ENCODE measurements at places on chromosomes 5 and 9. TPM values are rescaled to one million over a fixed set of nuclear protein-coding genes. Genes with fewer than 3 reads are reported as not detected.
A peak's percentile ranks its signal among the peaks of the same experiment; 100 is the strongest.

KIF3A gene
- 6.8 TPM for total RNA-seq

GRCh38 chr9:18207735-18208134 lies 266.2 kb upstream of the ADAMTSL1 start:
- no peak overlapping the region for H3K4me3 ChIP-seq
- no peaks in the 10 kb centered on the region for H3K4me1 ChIP-seq
- no peak for DNase-seq
- H3K36me3 ChIP-seq, result no peaks in the 10 kb centered on the region
- no peak overlapping the region for H3K27ac ChIP-seq

RIOK2 gene
- total RNA-seq, result 35.5 TPM

EIF4EBP3 gene
- total RNA-seq, result 0.54 TPM

ENTREP1 gene
- total RNA-seq, result not detected

GRCh38 chr9:107054146-107054545 lies 191.2 kb downstream of the ZNF462 start:
- H3K4me3 ChIP-seq, result no peak overlapping the region
- H3K27ac ChIP-seq, result no peak overlapping the region
- no peaks in the 10 kb centered on the region for H3K4me1 ChIP-seq

DNA sequence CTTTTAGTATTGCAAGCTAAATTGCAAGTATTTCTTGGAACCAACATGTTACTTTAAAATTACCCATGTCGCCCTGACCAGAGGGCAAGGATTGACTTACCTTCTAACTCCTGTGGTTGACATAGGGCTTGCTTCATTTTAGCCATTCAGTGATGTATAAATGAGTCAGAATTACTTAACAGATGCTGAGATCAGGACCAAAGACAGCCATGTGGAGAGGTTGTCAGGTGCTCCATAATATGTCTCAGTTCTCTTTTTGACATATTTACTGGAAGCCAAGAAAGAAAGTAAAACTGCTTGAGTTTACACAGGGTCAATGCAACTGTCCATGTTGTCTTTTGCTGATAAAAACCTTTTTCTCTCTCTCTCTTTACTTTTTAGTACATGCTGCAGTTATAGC lies 33.2 kb downstream of the F2RL2 start:
- no peak overlapping the region for H3K27ac ChIP-seq
- no peak overlapping the region for H3K4me3 ChIP-seq
- DNase-seq, result no peak
- no peaks in the 10 kb centered on the region for H3K4me1 ChIP-seq

GRCh38 chr5:112257005-112257404 lies 162.1 kb downstream of the EPB41L4A start:
- no peaks in the 10 kb centered on the region for H3K36me3 ChIP-seq
- no peak overlapping the region for H3K4me3 ChIP-seq
- no peak overlapping the region for H3K27ac ChIP-seq
- no peak for DNase-seq
- H3K27me3 ChIP-seq, result no peaks in the 10 kb centered on the region

GRCh38 chr5:160211352-160211751 lies 18.0 kb upstream of the FABP6 start:
- no peak overlapping the region for H3K4me3 ChIP-seq
- no peaks in the 10 kb centered on the region for H3K4me1 ChIP-seq
- no peaks in the 10 kb centered on the region for H3K36me3 ChIP-seq
- no peak overlapping the region for H3K27ac ChIP-seq
- no peaks in the 10 kb centered on the region for H3K27me3 ChIP-seq
- no peak for DNase-seq

DNA sequence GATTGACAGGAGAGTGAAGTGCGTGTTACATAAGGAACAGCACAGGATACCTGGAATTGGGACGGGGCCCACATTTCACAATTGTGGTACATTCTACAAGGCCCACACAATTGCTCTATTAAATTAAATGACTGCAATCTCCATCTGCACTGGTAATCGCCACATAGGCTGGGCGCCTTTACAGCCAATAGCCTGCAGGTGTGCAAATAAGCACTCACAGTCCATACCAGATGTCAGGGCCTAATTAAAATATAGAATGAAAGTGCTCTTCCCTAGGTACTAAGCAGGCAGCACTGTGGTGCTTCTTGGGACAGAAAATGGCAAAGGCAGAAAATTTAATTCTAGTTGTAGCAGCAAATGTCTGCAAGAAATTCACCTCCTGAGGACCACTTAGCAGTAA lies 82.7 kb downstream of the ATP10B start:
- no peak for DNase-seq
- H3K27me3 ChIP-seq, result no peaks in the 10 kb centered on the region
- no peak overlapping the region for H3K27ac ChIP-seq
- no peaks in the 10 kb centered on the region for H3K4me1 ChIP-seq
- H3K36me3 ChIP-seq, result no peaks in the 10 kb centered on the region

DNA sequence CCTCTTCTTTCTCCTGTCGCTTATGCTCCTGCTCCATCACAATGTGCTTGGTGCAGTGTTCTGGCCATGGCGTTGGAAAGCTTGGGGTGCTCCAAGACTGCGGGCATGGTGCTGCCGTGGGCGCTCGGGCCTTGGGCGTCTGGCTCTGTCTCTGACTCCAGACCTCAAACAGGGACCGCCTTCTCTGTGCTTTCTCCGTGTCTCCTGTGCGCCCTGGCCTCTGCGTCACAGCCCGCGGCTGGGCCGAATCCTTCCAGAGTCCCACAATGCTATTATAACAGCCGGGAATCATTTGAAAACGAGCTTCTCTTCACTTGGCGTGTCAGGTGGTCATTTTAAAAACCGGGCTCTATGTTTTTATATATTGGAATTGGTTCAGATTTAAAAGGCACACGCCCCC lies 32.4 kb upstream of the PUM3 start:
- H3K27ac ChIP-seq, result no peak overlapping the region
- no peaks in the 10 kb centered on the region for H3K36me3 ChIP-seq
- no peak for DNase-seq
- no peak overlapping the region for H3K4me3 ChIP-seq
- H3K4me1 ChIP-seq, result no peaks in the 10 kb centered on the region
- H3K27me3 ChIP-seq, result peaks cover 58% of the 10 kb centered on the region

DNA sequence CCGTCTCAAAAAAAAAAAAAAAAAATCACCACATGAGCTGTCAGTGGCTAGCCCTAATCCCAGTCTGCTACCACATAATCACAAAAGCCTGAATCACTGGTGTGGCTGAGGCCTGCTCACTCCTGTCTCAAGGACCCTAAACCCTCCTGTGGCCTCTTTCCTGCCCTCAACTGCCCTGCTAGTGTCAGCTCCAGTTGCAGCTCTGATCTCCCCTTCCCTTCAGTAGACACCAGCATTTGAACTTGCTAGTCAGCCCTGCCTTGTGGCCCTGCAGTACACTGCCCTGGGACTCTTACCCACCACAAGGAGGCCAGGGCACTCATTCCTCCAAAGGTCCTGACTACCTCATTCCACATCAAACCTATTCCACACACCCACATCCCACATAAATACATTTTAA lies 9.5 kb upstream of the P4HA2 start:
- peak overlapping the region; percentile 17 for H3K27ac ChIP-seq
- H3K36me3 ChIP-seq, result no peaks in the 10 kb centered on the region
- peak; percentile 49 for DNase-seq
- H3K4me1 ChIP-seq, result no peaks in the 10 kb centered on the region

PCDHA10 gene
- total RNA-seq, result 0.11 TPM

GRCh38 chr5:41408676-41409443 lies 101.5 kb downstream of the PLCXD3 start:
- H3K27ac ChIP-seq, result peak overlapping the region; percentile 75
- no peaks in the 10 kb centered on the region for H3K27me3 ChIP-seq
- peak; percentile 87 for DNase-seq
- H3K4me1 ChIP-seq, result peaks cover 40% of the 10 kb centered on the region

GRCh38 chr5:109005297-109006009 lies 257.8 kb downstream of the FER start:
- H3K4me3 ChIP-seq, result no peak overlapping the region
- no peak for DNase-seq
- H3K27me3 ChIP-seq, result no peaks in the 10 kb centered on the region

GRCh38 chr5:39461007-39461682 lies 36.4 kb upstream of the DAB2 start:
- DNase-seq, result no peak
- no peaks in the 10 kb centered on the region for H3K27me3 ChIP-seq
- H3K4me3 ChIP-seq, result no peak overlapping the region
- H3K4me1 ChIP-seq, result no peaks in the 10 kb centered on the region
- H3K27ac ChIP-seq, result no peak overlapping the region

LHX3 gene
- total RNA-seq, result not detected

BTNL8 gene
- total RNA-seq, result not detected

GRCh38 chr9:97502984-97503861 lies 1.8 kb downstream of the TMOD1 start:
- DNase-seq, result no peak
- H3K27me3 ChIP-seq, result peaks cover 51% of the 10 kb centered on the region
- no peaks in the 10 kb centered on the region for H3K4me1 ChIP-seq

GRCh38 chr5:147576646-147577535 lies 67.0 kb upstream of the DPYSL3 start:
- H3K4me3 ChIP-seq, result no peak overlapping the region
- no peaks in the 10 kb centered on the region for H3K27me3 ChIP-seq
- DNase-seq, result peak; percentile 58

GRCh38 chr5:71782393-71782770 lies 63.3 kb downstream of the CARTPT start:
- no peak overlapping the region for H3K4me3 ChIP-seq
- DNase-seq, result no peak
- H3K27me3 ChIP-seq, result no peaks in the 10 kb centered on the region
- no peak overlapping the region for H3K27ac ChIP-seq
- no peaks in the 10 kb centered on the region for H3K36me3 ChIP-seq
- 0 out of 2 replicates have a peak, but pooled peaks cover 3% of the 10 kb centered on the region for H3K4me1 ChIP-seq

SPDL1 gene
- 123 TPM for total RNA-seq

GRCh38 chr9:115328228-115328627 lies 210.3 kb upstream of the TNC start:
- no peaks in the 10 kb centered on the region for H3K36me3 ChIP-seq
- peak overlapping the region; percentile 49 for H3K27ac ChIP-seq
- H3K27me3 ChIP-seq, result no peaks in the 10 kb centered on the region
- no peak overlapping the region for H3K4me3 ChIP-seq
- peak; percentile 86 for DNase-seq
- peaks cover 21% of the 10 kb centered on the region for H3K4me1 ChIP-seq

DNA sequence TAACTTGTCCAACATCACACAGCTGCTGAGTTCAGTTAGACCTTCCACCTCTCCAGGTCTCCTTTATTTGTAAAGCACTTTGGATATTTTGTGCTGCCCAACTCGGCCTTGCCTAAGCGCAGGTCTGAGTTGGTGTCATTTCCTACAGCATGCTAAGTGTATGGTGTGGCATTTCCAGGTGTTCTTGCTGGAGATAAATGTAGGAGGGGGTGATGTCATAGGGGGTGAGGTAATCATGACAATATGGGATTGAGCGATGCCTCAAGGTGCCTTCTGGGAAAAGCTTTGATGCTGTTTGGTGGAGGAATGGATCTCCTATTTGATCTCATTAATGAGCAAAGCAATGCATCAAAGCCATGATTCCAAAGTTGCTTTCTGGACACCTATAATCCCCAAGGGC lies 32.3 kb upstream of the NEURL1B start:
- peaks cover 37% of the 10 kb centered on the region for H3K27me3 ChIP-seq
- H3K36me3 ChIP-seq, result no peaks in the 10 kb centered on the region
- no peak overlapping the region for H3K27ac ChIP-seq

FYB1 gene
- total RNA-seq, result under 0.01 TPM

GRCh38 chr9:18805386-18805785 lies 227.6 kb downstream of the SAXO1 start:
- no peak overlapping the region for H3K27ac ChIP-seq
- no peaks in the 10 kb centered on the region for H3K4me1 ChIP-seq
- peaks cover 67% of the 10 kb centered on the region for H3K36me3 ChIP-seq
- no peak overlapping the region for H3K4me3 ChIP-seq
- no peaks in the 10 kb centered on the region for H3K27me3 ChIP-seq

- peaks cover 32% of the 10 kb centered on the region for H3K27me3 ChIP-seq
- H3K4me1 ChIP-seq, result no peaks in the 10 kb centered on the region
- H3K4me3 ChIP-seq, result no peak overlapping the region
- no peak for DNase-seq
- no peaks in the 10 kb centered on the region for H3K36me3 ChIP-seq
Measured at GRCh38 chr5:176816791-176817347, 6.5 kb downstream of the UNC5A start.

DNA sequence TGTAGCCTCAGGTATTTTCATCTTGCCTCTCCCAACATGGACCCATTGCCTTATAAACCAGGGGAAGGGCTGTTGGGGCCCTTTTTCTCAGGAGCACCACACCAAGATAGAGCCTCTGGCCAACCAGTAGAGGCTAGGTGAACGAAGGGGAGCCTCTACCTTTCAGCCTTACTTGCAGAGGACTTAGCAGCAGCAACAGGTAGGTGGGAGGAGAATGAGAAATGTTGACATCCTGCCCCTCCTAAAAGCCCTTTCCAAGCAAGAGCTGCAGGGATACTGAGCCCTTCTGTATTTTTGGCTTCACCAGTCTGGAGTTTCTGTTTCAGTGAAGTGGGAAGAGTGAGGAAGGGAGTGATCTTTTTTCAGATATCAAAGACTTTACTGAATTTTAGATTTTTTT lies 77.4 kb downstream of the MTREX start:
- H3K4me1 ChIP-seq, result peaks cover 4% of the 10 kb centered on the region
- H3K36me3 ChIP-seq, result peaks cover 39% of the 10 kb centered on the region
- no peak for DNase-seq
- H3K4me3 ChIP-seq, result no peak overlapping the region

DNA sequence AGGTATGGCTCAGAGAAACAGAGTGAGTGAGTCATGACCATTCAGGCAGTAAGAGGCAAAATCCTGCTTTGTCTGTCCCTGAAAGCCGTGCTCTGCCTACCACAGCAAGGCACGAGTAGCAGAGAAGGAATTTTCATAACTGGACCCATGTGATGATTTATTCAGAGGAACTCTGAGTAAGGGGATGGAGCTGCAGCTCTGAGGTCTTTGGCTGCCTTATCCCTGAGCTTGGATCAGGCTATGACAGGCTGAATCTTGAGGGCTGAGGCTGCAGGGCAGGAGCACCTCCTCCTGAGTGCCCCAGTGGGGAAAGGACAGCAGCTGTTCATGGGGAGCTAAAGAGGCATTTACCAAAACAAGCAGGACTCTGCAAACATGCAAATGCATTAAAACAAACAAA lies 183.4 kb downstream of the PAPPA start:
- peak overlapping the region; percentile 28 for H3K27ac ChIP-seq
- no peak overlapping the region for H3K4me3 ChIP-seq
- H3K4me1 ChIP-seq, result peaks cover 11% of the 10 kb centered on the region
- H3K36me3 ChIP-seq, result peaks cover 50% of the 10 kb centered on the region

DNA sequence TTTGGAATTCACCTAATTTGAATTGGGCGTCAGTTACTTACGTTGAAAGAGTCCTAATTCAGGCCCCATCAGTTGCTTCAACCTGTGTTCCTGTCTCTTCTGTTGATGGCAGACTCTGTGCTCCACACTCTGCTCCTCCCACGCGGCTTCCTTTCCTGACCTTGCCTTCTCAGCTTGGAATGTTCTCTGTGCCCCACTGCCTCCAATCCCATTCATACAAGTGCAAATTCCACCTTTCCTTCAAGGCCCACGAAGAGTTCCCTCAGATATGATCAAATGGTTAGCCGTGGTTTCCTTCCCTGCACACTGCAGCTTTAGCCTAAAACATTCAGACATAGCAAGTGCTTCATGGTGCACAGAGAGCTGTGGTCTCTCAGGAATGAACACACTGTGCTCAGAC lies 65.7 kb downstream of the SREK1 start:
- H3K27me3 ChIP-seq, result no peaks in the 10 kb centered on the region
- no peak overlapping the region for H3K27ac ChIP-seq

Measured in GM23248 (cell line).